ENCODE measurements at places on chromosomes 5 and 9. TPM values are rescaled to one million over a fixed set of nuclear protein-coding genes. Genes with fewer than 3 reads are reported as not detected.

The PCDHGA6 gene
- 0.63 TPM for total RNA-seq

The CLIC3 gene
- 203 TPM for total RNA-seq

The UAP1L1 gene
- 2.7 TPM for total RNA-seq

The LPAR1 gene
- 22.9 TPM for total RNA-seq

The FCN1 gene
- total RNA-seq, result not detected

The PCDHA2 gene
- not detected for total RNA-seq

The RNF180 gene
- 1.9 TPM for total RNA-seq

The PDE6A gene
- total RNA-seq, result not detected

The NR6A1 gene
- total RNA-seq, result 1.4 TPM

The TMEM232 gene
- total RNA-seq, result 0.19 TPM

The SPATA31C1 gene
- not detected for total RNA-seq

The UGT3A2 gene
- total RNA-seq, result not detected

The ARHGEF37 gene
- total RNA-seq, result 14.7 TPM

The SHOC1 gene
- total RNA-seq, result 0.19 TPM

The LECT2 gene
- not detected for total RNA-seq
